ENCODE measurements at places on chromosomes 3 and 15. TPM values are rescaled to one million over a fixed set of nuclear protein-coding genes. Genes with fewer than 3 reads are reported as not detected.

The SIDT1 gene
- under 0.01 TPM for total RNA-seq

The NDN gene
- 76.8 TPM for total RNA-seq

The GNAT1 gene
- not detected for total RNA-seq

The XCR1 gene
- not detected for total RNA-seq

The IL12A gene
- 3.5 TPM for total RNA-seq

The LYZL4 gene
- total RNA-seq, result not detected

The GCNT3 gene
- total RNA-seq, result 0.39 TPM

The STXBP5L gene
- not detected for total RNA-seq

The TEX55 gene
- total RNA-seq, result not detected

The CSPG4 gene
- 62.6 TPM for total RNA-seq

The RAP2B gene
- total RNA-seq, result 12.9 TPM

The C3orf70 gene
- 1.1 TPM for total RNA-seq

The UROC1 gene
- not detected for total RNA-seq

The SLC24A5 gene
- not detected for total RNA-seq

The FETUB gene
- total RNA-seq, result not detected

The UBA5 gene
- total RNA-seq, result 33.1 TPM

The LSMEM2 gene
- total RNA-seq, result not detected

The SCN5A gene
- 0.37 TPM for total RNA-seq

The AADACL2 gene
- total RNA-seq, result not detected

The APBA2 gene
- 2.3 TPM for total RNA-seq

The SKIL gene
- total RNA-seq, result 18.0 TPM

The NEDD4 gene
- 47.7 TPM for total RNA-seq

The FNDC3B gene
- total RNA-seq, result 119 TPM

The CLDN16 gene
- total RNA-seq, result not detected

The KCNH8 gene
- not detected for total RNA-seq

The NEK10 gene
- 9.2 TPM for total RNA-seq
